ENCODE measurements at places on chromosomes 1 and 21. TPM values are rescaled to one million over a fixed set of nuclear protein-coding genes. Genes with fewer than 3 reads are reported as not detected.

DNA sequence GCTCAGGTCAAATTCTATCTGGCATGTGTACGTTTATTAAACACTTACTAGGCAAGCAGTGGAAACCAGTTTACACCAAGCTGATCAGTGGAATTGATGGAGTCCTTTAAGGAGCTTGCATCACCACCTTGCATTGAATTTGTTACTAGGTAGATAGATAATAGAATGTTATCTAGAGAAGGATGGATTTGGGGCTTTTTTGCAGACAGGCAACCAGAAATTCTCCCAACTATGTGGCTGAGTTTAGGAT is 44.9 kb downstream of the HHAT start:
- no peak for ATAC-seq

DNA sequence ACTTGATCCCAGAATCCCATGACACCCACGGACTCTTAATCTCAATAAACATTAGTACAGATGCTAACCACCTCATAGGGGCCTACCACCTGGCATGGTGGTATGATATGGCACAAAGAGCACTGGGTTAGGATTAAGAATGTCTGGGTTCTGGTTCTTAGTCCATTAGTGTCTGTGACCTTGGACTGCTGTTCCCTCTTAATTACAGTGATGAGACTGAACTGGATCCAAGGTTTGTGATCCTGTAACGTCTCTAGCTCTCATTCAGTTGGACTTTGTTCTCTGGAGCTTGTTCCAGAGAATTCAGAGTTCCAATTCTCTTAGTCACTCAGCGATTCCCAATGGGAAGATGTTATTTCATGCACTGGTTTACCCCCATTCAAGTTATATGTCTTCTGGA is 23.6 kb upstream of the PIGC start:
- no peak for ATAC-seq

GRCh38 chr1:75165264-75165663 is 31.1 kb downstream of the LHX8 start:
- no peak for ATAC-seq

DNA sequence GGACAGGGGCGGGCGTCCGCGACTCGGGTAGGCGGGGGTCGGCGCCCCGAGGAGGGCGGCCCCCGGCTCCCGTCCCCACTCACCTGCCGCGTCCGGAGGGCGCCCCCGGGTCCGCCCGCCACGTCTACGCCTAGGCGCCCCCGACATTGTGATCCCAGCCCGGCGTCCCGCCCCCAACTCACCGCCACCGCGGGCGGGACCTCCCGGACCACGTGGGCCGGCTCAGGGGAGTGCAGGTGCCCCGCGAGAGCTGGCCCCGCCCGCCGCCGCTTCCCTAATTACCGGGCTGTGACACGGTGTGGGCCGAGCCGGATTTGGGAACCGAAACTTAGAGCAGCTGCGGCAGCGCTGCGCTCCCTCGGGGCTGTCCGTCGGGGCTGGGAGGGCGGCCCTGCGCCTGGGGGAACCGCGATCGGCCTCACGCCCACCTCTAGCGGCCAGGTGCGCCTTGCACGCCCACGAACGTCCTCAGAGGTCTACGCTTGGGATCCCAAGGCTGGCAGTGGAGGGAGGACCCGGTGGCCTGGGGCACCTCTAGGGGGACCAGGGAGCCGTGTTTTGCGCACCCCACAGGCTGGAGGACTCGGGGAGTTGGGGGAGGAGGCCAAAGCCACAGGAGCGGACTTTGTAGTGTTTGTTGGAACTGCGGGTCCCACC is 521 bp upstream of the NADK start:
- ATAC-seq = peak; percentile 28

Gene CD5L
- total RNA-seq = not detected

Gene BTG3
- total RNA-seq = 44.0 TPM

- ATAC-seq = no peak
These were observed 73.2 kb downstream of the CD58 start for GRCh38 chr1:116497656-116498055.

DNA sequence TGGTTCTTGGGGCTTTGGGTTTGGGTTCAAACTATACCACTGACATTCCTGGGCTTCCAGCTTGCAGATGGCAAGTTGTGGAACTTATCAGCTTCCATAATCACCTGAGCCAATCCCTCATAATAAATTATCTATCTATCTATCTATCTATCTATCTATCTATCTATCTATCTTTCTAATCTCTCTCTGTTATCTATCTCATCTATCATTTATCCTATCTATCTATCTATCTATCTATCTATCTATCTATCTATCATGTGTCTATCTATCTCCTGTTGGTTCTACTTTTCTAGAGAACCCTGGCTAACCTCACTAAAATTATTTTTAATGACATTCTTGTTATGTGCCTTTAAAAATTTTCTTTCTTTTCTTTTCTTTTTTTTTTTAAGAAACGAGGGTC is 35.8 kb upstream of the AKT3 start:
- no peak for ATAC-seq

All from gastroesophageal sphincter (tissue), 4 donors.